Hippocampal formation (tissue), 2 donors: ENCODE measurements at places on chromosomes 12 and 14.

- DNase-seq: no peak
Measured at GRCh38 chr14:91256661-91257060, 12.2 kb upstream of the GPR68 start.

DNA sequence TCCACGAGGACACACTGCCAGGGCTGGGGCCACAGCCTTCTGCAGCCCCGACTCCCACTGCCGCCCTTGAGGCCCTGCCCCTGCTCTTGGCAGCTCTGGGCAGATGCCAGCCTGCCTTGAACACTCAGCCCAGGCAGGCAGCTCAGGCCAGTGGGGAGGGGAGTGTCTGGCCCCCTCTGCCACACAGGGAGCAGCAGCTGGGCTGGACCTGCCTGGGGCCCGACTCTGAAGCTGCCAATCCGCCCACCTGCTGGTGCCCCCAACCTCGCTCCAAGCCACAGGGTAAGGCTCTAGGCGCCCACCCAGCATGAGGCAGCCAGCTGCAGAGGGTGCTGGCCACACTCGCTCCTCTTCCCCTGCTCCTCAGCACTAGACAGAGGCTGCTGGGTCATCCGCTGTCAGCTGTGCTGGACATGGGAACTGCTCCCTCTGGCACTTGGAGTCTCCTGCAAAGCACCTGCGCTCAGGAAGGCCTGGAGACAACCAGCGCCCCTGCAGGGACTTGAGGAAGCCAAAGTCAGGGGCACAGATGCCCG is 24.6 kb upstream of the NUDT14 start:
- DNase-seq: no peak

DNA sequence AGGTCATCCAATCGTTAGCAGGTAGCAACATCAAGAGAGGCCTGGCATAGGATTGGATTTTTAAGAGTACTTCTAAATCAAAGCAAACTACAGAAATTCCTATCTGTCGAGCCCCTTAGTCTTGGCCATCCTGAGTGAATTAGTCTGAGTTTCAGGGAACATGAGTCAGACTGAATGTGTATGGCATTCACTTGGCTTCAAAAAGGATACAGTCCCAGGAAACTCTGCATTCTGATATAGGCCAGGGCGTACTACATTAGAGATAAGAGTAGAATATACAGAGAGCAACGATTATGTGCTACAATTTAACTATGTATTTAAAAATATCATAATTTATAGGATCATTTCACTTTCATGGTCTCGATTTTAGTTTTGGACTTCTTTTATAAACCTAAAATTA is 242.2 kb downstream of the SOX5 start:
- no peak for DNase-seq

DNA sequence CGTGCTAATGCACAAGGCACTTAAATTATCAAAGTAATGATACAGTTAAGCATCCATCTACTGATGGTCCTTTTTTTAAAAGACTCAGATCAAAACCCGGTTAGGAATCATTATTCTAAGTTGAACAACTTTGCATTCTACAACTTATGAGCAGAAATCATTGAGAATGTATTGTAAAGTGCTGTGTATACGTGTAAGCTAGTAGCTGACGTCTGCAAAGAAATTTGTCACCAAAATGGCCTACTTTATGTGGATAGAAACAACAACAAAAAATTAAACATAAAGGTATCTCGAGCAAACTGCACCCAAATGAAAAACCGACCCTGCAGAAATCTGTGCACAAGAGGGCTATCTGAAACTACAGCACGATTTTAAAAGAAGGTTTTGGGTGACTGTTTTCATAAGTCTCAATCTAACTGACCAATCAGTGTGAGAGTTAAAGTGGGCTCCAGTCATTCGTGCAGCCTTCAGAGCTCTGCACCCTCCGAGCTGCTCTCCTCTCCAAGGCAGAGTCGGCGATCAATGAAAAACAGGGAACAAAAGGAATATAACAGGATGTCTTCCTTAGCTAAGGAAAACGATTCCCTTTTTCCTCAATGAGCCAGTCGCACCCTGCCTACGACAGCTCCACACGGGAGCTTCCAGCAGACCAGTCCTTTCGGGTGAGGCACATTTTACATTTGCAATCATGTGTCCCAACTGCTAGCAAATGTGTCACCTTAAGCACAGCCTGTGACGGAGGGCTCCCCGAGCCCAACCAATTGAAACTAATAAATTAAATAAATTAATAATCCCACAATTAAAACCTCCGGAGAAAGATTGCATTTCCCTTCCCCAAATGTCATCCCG is 200.7 kb upstream of the FOXN3 start:
- peak; percentile 41 for DNase-seq

GRCh38 chr12:90250766-90251165 is 542.1 kb upstream of the ATP2B1 start:
- DNase-seq: no peak
